ENCODE measurements at places on chromosomes 11 and 22. TPM values are rescaled to one million over a fixed set of nuclear protein-coding genes. Genes with fewer than 3 reads are reported as not detected.

GAL3ST1 gene
- total RNA-seq: 10.1 TPM

NELL1 gene
- 0.15 TPM for total RNA-seq

LRRC32 gene
- 1.1 TPM for total RNA-seq

- H3K4me1 ChIP-seq: peaks cover 17% of the 10 kb centered on the region
- DNase-seq: peak; percentile 88
- no peaks in the 10 kb centered on the region for H3K36me3 ChIP-seq
- H3K27me3 ChIP-seq: peaks cover 87% of the 10 kb centered on the region
- peak within 1 kb of the TSS; percentile 63 for H3K4me3 ChIP-seq
- no peak within 1 kb of the TSS for H3K27ac ChIP-seq
Measured at GRCh38 chr11:30016588-30017363, at the start of gene KCNA4. Gene KCNA4 (minus strand): TSS chr11:30017030. CDS start chr11:30012678, 4,352 bp downstream.

GRCh38 chr11:16604794-16605388, 133.6 kb upstream of the C11orf58 start:
- peaks cover 18% of the 10 kb centered on the region for H3K4me1 ChIP-seq
- H3K27me3 ChIP-seq: peaks cover 100% of the 10 kb centered on the region
- no peak overlapping the region for H3K27ac ChIP-seq
- no peaks in the 10 kb centered on the region for H3K36me3 ChIP-seq

TUBGCP6 gene
- total RNA-seq: 16.9 TPM

GRCh38 chr11:70251659-70252321, 18.7 kb upstream of the PPFIA1 start:
- H3K27ac ChIP-seq: no peak overlapping the region
- H3K4me3 ChIP-seq: no peak overlapping the region
- H3K36me3 ChIP-seq: no peaks in the 10 kb centered on the region
- DNase-seq: no peak
- H3K27me3 ChIP-seq: no peaks in the 10 kb centered on the region

DNA sequence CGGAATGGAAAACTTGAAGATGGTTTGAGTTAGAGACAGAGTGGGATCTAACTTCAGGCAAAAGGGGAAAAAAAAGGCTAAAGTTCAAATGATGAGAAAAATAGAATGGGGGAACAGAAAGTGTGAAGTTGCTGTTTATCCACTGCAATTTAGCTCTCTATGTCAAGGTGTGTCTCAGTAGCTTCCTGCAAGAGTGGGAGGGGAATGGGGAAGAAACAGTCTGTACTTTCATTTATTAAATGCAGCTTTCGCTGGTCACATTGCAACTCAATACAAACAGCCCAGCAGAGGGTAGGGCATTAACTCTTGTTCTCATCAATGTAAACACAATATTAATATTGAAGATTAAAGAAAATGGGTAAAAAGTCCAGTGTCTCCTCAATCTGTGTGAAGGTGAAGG, 214.7 kb upstream of the SYN3 start:
- no peak for DNase-seq
- no peak overlapping the region for H3K4me3 ChIP-seq
- H3K27me3 ChIP-seq: no peaks in the 10 kb centered on the region
- H3K4me1 ChIP-seq: peaks cover 20% of the 10 kb centered on the region
- H3K27ac ChIP-seq: no peak overlapping the region

DNA sequence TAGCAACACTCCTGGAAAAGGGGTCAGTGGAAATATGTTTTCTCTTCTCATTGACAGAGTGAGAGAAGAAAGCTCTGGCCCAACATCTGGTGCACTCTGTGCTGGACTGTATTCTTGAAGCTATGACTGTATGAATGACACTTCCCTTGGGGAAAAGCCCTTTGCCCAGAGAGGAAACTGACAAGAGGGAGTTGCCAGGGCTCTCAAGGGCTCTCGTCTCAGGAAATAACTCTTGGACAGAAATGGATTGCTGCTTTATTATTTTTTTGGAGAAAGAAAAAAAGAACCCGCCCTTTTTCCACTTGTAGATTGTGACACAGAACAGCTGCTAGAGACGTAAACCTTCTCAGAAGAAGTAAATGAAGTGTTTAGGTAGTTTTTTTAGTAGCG, 11.4 kb downstream of the ETS1 start:
- DNase-seq: no peak
- H3K4me1 ChIP-seq: peaks cover 11% of the 10 kb centered on the region
- no peak overlapping the region for H3K27ac ChIP-seq
- no peaks in the 10 kb centered on the region for H3K27me3 ChIP-seq

GRCh38 chr11:76759092-76759491, 24.1 kb upstream of the TSKU start:
- peaks cover 3% of the 10 kb centered on the region for H3K27me3 ChIP-seq
- peaks cover 42% of the 10 kb centered on the region for H3K4me1 ChIP-seq
- peak overlapping the region; percentile 20 for H3K4me3 ChIP-seq
- H3K36me3 ChIP-seq: no peaks in the 10 kb centered on the region
- peak; percentile 86 for DNase-seq
- H3K27ac ChIP-seq: no peak overlapping the region

GRCh38 chr11:45285250-45285828, 802 bp downstream of the SYT13 start:
- peak overlapping the region; percentile 73 for H3K4me3 ChIP-seq
- peaks cover 6% of the 10 kb centered on the region for H3K4me1 ChIP-seq
- peak; percentile 19 for DNase-seq
- H3K27ac ChIP-seq: no peak overlapping the region

ISX gene
- total RNA-seq: not detected

- H3K4me3 ChIP-seq: no peak overlapping the region
- H3K36me3 ChIP-seq: no peaks in the 10 kb centered on the region
- H3K27ac ChIP-seq: no peak overlapping the region
- no peaks in the 10 kb centered on the region for H3K4me1 ChIP-seq
Measured at GRCh38 chr11:119181677-119182412, 3.4 kb upstream of the NHERF4 start.
